ENCODE measurements at places on chromosomes 2 and 18.

DNA sequence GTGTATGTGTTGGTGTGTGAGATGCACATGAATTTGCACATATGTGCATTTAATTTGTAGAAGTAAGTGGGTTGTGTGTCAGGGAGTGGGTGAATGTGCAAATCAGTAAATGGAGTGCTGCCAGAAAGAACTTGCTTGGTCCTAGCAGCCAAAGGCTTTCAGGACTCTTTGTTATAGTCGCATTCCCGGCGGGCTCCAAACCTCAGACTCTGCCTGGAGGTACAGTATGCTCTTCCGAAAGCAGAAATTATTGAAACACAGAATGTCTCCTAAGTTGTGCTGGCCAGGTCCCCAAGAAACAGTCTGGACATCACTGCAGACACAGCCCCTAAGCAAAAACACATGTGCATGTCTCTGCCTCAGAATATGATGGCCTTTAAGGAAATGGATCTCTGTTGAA, 232.4 kb downstream of the INSIG2 start:
- DNase-seq: no peak

GRCh38 chr18:34913837-34914661, 127.2 kb upstream of the MAPRE2 start:
- no peak for DNase-seq

DNA sequence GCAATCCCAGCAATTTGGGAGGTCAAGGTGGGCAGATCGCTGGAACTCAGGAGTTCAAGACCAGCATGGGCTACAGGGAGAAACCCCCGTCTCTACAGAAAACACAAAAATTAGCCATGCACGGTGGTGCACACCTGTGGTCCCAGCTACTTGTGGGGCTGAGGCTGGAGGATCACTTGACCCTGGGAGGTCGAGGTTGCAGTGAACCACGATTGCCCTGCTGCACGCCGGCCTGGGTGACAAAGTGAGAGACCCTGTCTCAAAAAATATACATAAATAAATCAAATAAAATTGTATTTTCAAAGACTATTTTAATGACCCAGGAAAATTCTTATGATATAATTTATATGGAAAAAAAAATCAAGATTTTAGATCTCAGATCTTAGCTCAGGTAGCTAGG, 191.5 kb downstream of the ZFP36L2 start:
- no peak for DNase-seq

DNA sequence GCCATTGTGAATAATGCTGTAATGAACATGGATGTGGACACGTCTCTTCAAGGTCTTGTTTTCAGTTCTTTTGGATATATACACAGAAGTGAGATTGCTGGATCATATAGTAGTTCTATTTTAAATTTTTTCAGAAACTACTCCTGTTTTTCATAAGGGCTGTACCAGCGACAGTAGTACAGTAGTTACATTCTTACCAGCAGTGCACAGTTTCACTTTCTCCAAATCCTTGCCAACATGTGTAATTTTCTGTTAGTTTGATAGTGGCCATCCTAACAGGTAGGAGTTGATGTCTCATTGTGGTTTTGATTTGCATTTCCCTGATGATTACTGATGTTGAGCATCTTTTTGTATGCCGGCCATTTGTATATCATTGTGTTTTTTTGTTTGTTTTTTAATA, 81.7 kb downstream of the EPC2 start:
- DNase-seq: no peak

DNA sequence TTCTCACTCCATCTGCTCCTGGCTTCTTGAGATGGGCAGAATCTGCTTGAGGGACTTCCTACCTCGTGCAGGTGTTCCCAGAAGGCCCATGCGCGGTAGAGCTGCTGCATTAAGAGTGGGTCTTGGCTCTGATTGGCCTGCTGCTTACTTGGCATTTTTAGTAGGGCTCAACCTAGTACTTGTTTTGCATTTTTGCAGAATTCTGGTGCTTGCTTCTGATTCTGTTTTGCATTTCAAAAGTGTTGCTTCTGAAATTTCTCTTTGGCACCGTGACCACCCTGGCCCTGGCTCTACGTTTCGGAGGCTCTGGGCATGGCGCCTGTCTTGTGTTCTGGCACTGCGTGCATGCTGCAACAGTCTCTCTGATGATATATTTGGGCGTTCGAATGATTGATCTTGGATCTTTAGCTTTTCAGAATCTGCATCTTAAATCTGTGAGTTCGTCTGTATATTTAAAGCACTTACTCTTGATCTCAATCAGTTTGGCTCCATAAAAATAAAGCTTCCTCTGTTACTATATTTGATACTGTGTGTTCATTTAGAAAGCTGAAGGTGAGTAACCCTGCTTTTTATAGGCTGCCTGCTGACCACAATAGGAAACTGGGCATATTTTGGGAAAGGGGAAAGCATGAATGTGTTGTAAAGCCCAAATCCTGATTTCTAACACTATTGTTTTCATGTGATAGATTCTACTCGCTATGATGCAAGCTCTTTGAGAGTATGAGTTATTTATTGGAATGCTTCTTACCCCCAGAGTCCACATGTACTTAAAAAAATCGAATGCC, 22.2 kb downstream of the EFR3B start:
- peak; percentile 87 for DNase-seq

DNA sequence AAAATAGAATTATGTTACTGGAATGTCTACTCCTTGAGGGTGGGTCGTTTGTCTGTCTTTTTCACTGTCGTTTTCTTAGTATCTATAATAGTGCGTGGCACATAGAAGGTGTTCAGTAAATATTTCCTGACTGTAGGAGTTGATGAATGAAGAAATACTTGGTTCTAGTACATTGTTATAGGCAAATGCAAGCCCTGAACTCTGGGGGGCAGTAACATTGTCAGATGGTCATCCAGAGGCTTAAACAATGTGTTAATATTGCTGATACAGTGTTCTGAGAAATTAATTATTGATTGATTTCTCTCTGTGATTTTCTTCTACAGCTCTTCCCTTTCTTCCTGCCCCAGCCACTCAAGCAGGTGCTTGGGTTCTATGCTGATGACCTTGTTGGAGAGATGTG, 24.4 kb upstream of the THOC1 start:
- DNase-seq: no peak

DNA sequence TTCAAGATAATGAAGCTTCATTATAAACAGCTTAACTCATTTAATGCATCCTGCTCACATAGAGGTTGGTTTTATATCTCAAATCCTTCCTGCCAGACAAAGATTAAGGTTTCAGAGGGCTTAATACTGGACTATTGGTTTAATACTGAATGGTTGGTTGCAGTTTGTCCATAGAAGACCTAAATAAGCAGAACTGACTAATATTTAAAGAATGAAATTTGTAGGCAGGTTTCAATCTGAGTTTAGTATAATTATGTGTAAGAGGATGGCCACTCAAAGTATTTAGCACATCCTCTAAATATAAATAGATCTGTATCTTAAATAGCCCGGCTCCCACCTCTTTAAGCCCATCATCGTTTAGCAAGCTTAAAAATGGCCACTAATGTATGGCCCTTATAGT, 92.5 kb downstream of the EPB41L5 start:
- no peak for DNase-seq

DNA sequence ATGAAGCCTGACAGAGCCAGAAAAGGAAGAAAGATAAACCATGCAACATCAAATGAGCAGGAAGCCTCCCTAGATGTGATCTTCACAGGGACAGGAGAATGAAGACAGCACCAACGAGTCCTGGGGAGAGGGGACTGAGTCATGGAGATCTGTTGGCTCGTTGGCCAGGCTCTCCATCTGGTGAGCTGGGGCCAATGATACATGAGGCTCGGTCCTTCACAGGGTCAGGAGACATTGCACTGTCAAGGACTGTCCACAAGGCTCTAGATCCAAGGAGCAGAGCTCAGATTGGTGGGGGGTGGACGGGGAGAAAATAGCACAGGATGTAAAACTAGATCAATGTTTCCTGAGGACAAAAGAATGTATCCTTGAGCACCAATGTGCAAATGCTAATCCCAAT, 735 bp downstream of the CD207 start:
- no peak for DNase-seq

GRCh38 chr2:64668542-64668941, 14.8 kb upstream of the SERTAD2 start:
- no peak for DNase-seq

DNA sequence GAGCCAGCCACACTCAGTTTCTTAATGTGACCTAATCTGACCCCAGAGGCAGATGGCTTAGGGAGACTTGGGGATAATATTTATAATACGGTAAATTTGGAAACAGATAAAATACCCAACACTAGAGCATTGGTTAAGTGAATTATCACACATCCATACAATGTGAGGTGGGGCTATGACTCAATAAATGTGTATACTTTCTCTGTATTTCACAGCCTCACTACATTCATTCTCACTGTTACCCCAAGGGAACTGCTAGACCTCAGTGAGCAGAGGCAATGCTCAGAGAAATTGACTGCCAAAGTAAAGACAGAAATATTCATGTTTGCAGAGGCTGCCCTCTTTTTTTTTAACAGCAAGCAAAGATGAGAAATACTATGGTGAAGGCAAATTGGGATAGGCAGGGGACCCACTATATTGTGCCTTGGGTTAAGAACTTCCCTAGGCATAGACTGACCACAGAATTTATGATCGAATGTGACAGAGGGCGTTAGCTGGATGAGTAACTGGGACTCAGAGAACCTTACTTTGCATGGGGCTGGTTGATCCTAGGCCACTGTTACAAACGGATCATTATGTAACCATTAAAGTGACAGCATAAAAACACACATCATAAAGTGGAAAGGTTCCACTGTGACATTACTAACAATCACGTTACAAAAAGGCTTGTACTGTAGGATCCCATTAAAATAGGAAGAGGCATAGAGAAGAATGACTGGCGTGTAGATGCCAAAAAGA, 246.0 kb upstream of the LYPD1 start:
- no peak for DNase-seq

DNA sequence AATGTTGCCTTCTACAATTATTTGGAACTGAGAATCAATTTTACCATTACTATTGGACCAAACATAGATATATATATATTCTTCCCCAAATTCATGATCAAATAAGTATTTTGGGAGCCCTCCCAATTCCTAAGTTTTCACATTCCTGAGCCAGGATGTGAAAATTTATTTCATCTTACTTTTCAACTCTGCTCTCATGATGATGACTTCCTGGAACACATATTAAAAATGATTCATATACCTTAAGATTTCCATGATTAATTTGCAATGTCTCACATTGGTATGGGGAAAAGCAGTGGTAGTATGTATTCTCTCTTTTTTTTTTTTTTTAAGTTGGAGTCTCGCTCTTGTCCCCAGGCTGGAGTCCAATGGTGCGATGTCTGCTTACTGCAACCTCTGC, 596.1 kb upstream of the ZEB2 start:
- DNase-seq: no peak

GRCh38 chr18:2897448-2898185, 50.8 kb downstream of the EMILIN2 start:
- no peak for DNase-seq

DNA sequence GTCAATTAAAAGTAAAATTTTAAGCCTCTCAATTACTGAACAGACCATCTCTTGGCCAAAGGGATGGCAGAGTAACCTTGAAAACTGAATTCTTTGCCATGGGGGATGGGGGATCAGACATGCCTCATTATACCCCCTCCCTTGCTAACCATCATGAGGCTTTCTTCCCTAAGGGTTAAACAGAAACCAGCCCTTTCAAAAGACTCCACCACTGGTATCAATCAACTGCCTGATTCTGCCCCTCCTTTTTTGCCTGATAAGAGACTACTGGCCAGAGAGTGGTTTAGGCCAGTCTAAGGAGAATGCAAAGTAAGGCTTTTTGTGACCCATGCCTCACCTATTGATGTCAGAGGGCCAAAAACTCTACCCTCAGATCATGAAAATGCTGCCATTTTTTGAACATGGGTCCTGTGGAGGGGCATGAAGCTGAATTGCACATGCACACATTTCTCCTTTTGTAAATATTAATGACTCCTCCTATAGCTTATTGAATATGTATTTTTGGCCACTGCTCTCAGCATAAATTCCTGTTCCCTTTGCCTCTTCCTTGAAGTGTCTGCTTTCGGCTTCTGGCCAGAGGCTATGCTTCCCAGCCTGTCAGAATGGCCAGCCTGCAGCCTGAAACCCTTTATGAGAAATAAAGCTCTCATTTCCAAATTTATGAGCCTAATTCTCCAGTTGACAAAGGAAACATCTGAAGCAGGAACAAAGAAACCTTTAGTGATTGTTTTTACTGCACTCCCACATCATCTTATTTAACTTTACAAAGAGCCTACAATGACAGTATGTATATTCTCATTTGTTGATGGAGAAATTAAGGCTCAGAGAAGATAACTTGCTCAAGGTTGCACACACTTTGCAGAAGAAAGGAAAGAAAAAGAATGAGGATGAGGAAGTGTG, 270.7 kb upstream of the CELF4 start:
- DNase-seq: no peak

DNA sequence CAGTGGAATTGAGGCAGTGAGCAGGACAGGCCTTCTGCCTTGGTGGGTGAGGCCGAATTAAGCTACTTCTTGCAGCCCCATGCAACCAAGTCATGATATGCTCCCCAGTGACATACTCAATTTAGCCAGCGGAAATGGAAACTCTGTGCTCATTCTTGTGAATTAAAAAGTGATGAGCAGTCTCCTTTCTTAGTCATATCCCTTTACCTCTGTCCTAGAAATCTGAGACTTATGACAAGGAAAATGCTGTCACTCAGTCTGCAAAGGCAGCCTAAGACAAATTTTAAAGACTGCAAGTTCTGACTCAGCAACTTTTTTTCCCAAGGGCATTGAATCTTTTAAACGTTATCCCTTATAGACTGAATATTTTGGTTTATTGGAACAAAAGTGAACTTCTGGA, 218.2 kb downstream of the SH3BP4 start:
- no peak for DNase-seq

DNA sequence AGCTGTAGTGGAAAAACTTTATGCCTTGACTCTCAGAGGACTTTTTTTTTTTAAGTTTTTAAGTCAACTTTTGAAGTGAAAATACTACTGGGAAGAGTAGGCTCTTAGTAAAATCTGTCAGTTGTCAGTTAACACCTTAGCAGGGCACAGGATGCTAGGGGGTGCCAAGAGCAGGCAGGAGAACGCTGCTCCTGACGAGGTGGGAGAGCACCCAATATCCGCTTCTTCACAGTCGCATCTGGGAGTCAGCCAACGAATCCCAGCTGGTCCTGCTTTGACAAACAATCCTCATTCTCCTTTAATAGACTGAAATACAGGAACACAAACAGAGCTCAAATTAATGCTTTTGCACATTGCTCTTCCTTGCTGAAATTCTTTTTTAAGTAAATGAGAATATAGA, 709.5 kb upstream of the ACVR2A start:
- peak; percentile 38 for DNase-seq

DNA sequence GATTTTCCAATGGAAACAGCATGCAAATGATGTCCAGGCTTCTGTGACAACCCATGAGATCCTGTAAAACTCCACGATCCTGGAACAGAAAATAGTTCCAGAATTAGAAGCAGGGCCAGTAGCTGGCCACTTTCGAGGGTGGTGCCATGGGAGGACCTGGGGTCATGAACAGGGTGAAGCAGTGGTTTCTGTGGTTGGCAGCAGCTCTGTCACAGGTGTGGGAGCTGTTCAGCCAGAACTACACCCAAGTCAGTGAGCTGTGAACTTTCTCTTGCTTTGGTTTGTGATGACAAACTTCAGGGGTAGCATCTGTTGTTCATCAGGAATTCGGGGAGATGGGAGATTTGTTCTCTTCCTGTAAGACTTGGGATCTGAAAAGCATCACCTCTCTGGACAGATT, 314.4 kb upstream of the NT5C1B start:
- no peak for DNase-seq

All from G401 (cell line).